ENCODE measurements at places on chromosomes 3 and 15. TPM values are rescaled to one million over a fixed set of nuclear protein-coding genes. Genes with fewer than 3 reads are reported as not detected.

DNA sequence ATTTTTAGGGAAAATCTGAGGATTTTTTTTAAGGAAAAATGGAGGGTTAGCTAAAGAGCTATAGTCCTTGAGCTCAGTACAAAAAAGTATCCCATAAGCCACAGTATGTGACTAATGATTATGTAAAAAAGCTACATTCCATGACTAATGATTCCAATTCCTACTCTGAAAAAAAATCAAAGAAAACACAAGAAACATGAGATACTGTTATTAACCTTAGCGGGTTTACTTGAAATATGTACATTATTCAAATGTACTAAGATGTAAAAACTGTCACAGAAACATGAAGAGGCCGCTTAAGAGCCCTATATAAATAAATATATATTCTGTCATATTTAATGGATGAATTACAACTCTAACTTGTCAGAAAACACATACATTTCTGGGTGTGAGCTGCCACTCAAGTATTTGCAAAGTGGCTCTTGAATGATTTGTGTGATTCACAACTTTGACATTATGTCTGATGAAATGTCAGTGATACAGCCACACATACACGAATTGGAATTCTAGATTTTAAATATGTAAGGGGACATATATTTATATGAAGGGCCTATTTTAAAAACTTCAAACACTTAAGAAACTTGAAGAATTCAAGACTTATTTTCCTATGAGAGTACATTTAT lies 518.7 kb upstream of the SUCLG2 start:
- no peak for DNase-seq

- DNase-seq = no peak
These were observed 141.9 kb upstream of the SGO1 start for GRCh38 chr3:20327889-20328288.

GRCh38 chr15:89498574-89498906 lies 2.2 kb upstream of the RHCG start:
- DNase-seq = no peak

DNA sequence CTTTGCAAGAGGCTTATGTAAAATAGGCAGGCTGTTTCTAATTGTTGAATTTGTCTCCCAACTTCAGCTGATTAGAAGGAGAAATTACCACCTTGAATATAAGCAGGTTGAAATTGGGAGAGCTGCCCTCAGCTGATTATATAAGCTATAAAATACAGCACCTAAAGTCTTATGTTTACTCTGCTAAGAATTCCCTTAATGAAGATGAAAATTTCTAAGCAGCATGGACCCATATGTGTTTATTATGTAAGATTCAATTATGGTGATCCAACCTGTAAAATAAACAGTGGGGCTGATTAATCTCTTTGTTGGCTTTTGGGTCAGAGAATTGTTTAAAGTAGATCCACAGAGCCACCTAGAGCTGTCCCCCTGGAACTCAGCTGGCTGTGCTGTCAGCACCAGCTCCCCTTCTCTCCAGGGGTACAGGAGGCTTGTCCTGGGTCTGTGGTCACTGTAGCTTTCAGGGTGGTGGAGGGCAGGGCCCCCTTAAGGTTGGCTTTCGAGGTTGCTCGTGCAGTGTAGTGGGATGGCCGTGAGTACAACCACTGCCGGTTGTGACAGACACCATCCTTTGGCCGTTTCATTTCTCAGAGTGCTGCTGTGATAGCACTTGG lies 9.5 kb downstream of the SLCO3A1 start:
- DNase-seq = no peak

DNA sequence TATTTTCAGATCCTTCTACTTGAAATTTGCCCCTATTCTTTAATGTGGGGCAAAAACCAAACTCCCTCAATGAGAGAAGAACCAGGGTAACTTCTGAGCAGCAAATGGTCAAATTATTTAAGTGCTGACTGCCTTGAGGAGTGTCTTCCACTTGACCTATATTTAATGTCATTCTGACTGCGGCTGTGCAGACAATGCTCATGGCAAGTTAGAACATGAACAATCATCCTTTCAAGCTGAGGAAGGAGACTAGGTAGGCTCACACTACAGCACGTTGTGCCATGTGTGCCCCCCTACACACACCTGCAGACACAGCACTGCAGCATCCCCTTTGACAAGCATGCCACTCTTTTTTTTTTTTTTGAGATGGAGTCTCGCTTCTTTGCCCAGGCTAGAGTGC lies 98.2 kb downstream of the OSBPL10 start:
- DNase-seq = no peak

DNA sequence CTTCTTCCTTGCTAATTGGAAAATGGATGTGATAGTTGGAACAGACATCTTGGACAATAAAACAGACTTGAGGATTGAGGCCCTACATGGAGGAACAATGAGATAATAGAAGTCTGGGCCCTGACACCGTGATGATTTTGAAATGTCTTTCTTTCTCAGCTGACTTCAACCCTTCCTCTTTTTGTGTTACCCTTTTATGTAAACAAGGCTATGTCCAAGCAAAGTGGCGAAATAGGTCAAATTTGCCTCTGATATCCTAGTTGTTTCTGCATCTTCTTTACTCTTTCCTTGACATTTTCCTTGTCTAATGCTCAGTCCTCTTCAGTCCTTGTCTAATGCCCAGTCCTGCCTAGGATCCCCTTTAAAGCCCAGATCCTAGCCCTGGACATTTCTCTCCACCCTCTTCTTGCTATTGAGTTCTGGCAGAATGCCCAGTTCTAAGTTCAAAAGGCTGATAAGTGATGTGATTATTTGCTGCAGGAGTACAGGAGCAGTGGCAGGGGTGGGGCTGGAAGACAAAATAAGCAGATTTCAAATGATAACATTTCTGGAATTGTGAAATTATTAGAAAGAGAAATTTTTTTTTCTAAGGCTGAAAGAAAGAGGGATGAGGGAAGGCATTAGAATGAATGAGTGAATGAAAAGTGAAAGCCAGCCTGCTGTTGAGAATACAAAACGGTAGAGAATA lies 6.5 kb upstream of the VPS8 start:
- DNase-seq = no peak

GRCh38 chr15:41621200-41622193 lies 38.7 kb upstream of the MGA start:
- peak; percentile 83 for DNase-seq

- DNase-seq = peak; percentile 42
These were observed 21.6 kb downstream of the RPL22L1 start for GRCh38 chr3:170848292-170848917.

GRCh38 chr15:60120100-60120499 lies 116.0 kb downstream of the FOXB1 start:
- no peak for DNase-seq

The CHRNB4 gene
- total RNA-seq = not detected

The ACSBG1 gene
- 23.6 TPM for total RNA-seq

The C2CD4B gene
- 7.9 TPM for total RNA-seq

The CRYGS gene
- 0.99 TPM for total RNA-seq

The CRABP1 gene
- 9.0 TPM for total RNA-seq

The CAND2 gene
- total RNA-seq = 6.1 TPM

All from skin of body (tissue), 3 donors.